ENCODE measurements at places on chromosomes 11 and 22.
A peak's percentile ranks its signal among the peaks of the same experiment; 100 is the strongest.

- no peak for DNase-seq
These were observed 3.4 kb downstream of the OVOL1 start for GRCh38 chr11:65790104-65790901.

DNA sequence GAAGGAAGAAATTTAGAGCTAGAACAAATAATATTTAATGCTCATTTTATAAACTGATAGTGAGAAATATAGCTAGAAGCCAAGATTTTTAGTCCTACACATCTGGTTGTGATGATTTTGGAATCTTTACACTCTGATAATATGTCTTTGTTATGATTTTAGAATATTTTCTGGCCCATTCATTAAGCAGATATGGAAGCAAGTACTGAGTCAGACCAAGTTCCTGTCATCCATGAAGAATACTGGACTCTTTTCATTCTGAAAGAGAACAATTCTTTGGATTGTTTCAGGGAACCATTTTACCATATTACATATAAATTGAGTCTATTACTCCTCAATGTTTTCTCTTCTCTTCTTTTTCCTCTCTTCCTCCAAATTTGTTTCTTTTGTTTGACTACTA lies 227.4 kb downstream of the TMEM135 start:
- no peak for DNase-seq

DNA sequence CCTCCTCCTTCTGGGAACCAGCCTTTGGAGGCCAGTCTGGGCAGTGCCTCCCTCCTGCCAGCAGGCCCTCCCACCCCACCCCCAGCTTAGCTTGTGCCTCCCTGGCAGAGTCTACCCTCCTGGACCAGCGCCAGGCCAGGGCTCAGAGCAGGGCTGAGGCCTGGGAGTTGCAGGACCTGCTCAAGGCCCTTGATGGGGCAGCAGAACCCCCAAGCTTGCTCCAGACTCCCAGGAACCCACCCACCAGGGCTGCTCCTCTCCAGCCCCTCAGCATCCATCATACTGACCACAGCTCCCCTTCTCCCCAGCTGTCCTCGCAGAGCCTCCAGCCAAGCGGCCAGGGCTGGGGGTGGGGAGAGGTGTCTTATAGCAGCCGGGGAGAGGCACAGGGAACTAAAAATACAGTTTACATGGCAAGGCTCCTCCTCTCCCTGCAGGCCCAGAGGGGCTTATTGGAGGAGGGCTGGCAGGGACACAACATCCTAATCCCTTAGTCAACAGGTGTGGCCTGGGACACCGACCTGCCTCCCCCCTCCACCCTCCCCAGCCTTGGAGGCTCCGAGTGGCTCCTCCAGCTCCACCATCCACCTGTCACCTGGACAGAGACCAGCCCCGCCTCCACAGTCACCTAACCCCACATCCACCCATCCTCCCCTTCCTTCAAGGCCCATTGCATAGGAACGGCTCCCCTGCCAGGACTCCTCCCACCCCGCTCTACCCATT lies 5.2 kb upstream of the MB start:
- DNase-seq: peak; percentile 73

DNA sequence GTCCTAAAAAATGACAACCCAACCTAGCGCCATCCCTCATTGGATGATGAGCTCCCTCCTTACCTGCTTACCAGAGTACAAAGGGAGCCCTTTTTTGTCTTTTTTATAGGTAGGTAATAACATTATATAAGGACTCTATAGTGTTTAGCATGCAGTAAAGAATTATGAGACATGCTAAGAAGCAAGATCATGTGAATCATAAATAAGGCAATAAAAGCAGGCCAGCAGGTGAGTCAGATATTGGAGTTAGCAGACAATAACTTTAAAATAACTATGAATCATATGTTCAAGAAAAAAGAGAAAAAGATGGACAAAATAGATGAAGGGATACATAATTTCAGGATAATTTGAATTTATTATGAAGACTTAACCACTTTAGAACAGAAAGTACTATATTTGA lies 81.5 kb downstream of the GRK3 start:
- DNase-seq: no peak

- no peak for DNase-seq
These were observed 151.9 kb downstream of the DBX1 start for GRCh38 chr11:20008190-20008870.

DNA sequence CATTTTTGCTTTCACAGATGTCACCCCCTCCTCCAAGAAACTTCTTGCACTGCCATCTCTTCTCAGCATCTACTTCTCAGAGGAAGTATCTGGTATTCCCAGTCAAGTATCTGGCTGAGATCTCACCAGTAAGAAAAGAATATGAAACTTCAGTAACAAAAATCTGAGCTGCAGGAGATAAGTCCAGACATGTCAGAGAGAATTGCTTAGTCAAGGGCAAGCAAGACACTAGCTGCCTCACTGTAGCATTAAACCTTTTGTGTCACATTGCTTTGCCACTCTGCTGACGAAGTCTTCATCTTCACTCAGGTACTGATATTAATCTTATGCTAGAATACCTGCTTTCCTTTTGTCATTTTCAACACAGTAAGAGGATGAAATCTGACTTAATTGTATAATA lies 70.6 kb upstream of the ZC3H12C start:
- DNase-seq: no peak

GRCh38 chr11:94895971-94896370 lies 77.4 kb downstream of the CWC15 start:
- no peak for DNase-seq

DNA sequence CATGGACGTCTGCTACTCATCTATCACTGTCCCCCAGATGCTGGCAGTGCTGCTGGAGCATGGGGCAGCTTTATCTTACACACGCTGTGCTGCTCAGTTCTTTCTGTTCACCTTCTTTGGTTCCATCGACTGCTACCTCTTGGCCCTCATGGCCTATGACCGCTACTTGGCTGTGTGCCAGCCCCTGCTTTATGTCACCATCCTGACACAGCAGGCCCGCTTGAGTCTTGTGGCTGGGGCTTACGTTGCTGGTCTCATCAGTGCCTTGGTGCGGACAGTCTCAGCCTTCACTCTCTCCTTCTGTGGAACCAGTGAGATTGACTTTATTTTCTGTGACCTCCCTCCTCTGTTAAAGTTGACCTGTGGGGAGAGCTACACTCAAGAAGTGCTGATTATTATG lies 9.2 kb upstream of the OR9Q2 start:
- no peak for DNase-seq

GRCh38 chr11:95557376-95557775 lies 232.2 kb downstream of the FAM76B start:
- no peak for DNase-seq

GRCh38 chr11:18802381-18803257 lies 11.0 kb upstream of the PTPN5 start:
- peak; percentile 17 for DNase-seq

GRCh38 chr11:17150521-17150920 lies 57.3 kb downstream of the PIK3C2A start:
- DNase-seq: no peak

DNA sequence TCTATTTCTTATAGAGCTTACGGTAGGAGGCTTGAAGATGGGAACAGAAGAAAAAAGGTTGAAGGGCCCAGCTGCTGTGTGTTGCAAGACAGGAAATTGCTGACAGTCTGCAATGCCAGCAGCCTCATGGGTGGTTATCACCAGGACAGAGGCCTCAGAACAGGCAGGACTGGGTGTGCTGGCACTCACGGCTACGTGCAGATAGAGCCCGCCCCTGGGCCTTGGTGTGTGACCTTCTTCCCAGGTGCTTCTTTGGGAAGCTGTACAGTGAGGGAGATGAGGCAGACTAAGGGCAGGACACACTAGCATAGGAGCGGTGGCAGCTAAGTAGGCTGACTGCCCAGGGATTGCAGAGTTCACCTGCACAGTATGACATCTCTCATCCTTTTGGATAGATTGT lies 12.6 kb downstream of the PRAME start:
- DNase-seq: no peak

- DNase-seq: no peak
These were observed 12.5 kb downstream of the NPTXR start for GRCh38 chr22:38831166-38831945.

All from NCI-H1092 (cell line).